Upper lobe of right lung (tissue), 1 donor: ENCODE measurements at places on chromosomes 2 and 18. TPM values are rescaled to one million over a fixed set of nuclear protein-coding genes. Genes with fewer than 3 reads are reported as not detected.
A peak's percentile ranks its signal among the peaks of the same experiment; 100 is the strongest.

HOXD11 gene
- not detected for total RNA-seq

DNA sequence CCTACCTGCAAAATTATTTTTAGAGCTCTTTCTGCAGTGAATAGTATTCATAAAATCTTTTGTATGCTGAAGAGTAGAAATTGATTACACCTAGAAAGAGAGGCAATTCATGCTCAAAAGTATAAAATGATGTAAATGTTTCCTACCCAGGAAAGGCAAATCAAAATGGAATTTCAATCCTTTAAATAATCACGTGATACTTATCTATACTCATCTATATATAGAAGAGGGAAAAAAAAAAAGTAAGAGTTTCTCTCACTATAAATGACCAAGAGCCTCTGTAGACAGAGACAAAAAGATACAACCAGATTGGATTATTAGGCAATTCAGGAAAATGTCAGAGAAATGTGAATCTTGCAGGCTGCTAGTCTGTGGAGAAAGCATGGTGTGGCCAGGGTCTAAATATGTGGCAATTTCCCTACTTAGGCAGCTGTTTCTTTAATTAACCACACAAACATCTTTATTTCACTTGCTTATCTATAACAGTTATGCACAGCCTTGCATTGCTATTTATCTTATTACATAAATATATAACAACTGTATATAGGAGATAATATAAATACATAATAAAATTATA, 39.5 kb downstream of the METTL8 start:
- no peak for DNase-seq

GRCh38 chr2:128384446-128384845, 65.8 kb upstream of the HS6ST1 start:
- DNase-seq: peak; percentile 28

DNA sequence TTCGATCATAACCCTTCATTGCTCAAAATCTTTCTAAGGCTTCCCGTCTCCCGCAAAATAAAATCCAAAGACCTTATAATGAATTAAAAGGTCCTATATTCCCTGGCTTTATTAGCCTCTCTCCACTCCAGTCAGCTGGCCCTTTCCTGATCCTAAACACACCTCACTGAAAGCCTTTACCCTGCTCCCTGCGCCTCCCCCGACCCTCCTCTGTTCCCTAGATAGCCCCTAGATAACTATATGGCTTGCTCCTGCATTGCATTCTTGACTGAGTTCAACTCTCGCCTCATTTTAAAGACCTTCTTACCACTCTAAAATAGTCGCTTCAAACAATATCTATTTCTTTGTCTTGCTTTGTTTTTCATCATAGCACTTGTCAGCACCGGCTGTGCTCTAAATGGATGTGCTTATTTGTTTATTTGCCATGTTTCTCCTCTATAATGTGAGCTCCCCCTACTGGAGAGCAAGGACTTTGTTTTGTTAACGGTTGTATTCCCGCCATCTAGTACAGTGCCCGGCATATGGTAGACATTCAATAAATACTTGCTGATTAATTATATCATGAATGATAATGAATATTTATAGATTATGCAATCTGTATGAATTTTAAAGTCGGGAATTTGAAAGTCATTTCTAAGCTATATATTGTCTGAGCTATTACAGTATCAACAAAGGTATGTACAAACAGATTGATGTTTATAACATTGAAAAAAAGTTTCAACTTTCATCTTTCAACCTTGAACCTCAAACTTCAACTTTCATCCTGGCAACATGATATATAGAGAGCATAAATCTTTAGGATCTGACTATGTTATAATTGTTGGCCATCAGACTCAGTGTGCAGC, 32.4 kb upstream of the VIT start:
- no peak for DNase-seq

DNA sequence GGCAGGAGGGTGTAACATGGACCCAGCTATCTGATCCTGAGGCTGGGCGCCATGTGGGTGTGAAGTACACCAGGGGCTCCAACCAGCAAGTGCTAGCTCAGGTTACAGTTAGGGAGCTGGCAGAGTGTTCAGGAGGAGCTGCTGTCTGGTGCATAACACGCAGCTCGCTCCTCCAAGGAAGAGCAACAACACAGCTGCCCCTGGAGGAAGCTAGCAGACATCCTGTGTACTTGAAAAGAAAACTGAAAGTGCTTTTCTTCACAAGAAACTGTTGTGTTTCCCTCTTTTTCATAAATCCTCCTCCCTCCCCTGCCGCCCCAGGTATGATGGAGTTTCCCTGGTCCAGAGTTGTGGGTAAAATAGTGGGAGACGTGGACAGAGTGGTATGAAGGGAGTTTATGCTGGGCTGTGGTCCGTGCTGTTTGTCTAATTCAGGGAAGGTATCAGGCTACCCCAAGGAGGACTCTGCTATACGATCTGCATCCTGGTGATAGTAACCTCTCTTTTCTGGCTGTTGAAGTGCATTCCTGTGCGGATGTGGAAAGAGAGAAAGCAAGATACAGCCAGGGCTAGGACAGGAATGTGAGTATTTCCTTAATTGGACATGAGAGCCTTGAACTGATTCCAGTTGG, 6.1 kb upstream of the LBH start:
- DNase-seq: no peak

GRCh38 chr2:35891528-35891927, 464.1 kb upstream of the CRIM1 start:
- no peak for DNase-seq

ZNF385B gene
- total RNA-seq: 62.3 TPM

GRCh38 chr18:35407871-35408481, 30.8 kb upstream of the ZNF396 start:
- DNase-seq: no peak

DPYSL5 gene
- not detected for total RNA-seq

ANKRD62 gene
- 0.12 TPM for total RNA-seq

- no peak for DNase-seq
Observed at GRCh38 chr2:233866479-233866878, 1.7 kb downstream of the MSL3B start.

- DNase-seq: no peak
Observed at GRCh38 chr18:75223687-75224347, 13.2 kb downstream of the TSHZ1 start.

DNA sequence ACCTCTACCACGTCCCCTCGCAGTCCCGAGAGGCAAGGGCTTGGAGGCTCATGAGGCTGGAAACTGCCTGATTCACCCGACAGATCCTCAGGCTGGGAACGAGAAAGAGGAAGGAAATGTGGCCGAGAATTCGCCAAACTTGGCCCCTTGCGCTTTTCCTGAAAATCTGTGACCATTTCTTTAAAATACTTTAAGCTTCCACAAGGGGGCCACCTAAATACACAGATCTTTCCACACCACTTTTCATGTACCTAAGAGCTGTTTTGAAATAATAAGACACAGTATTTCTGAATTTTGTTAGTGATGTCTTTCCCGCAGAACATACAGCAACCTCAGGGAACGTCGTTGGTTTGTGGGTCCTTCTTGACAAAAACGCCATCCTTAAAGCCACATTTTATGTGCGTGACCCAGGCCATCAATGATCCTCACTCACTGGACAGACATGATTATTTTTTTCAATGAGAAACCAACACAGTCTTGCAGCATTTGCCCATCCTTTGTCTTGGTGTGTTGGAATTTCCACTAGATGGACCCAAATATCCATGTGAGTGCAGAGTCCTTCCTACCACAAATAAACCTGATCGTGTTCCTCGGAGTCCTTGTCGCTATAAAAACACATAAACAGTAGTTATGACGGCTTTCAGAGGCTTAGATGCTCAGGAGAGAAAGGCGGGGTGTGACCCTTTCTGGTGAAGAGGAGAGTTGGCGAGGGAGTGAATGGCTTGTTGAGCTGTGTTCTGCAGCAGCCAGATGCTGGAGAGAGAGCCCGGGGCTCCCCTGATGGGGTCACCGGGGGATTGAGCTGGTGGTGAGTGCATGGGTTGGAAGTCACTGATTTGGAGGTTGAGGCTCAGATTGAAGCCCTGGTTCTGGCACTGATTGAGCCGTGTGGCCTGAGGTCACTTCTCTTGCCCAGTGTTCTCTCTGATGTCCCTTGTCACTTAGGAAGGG, 25.0 kb downstream of the DCDC2C start:
- no peak for DNase-seq

DNA sequence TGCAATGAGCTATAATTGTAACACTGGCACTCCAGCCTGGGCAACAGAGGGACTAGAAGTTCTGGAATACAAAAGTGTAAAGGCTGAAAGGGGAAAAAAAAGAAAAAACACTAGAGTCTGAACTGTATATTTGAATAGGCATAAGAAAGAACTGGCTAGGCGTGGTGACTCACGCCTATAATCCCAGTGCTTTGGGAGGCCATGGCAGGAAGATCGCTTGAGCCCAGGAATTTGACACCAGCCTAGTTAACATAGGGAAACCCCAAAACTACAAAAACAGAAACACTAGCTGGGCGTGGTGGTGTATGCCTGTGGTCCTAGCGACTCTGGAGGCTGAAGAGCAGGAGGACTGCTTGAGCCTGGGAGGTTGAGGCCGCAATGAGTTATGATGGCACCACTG, 70.6 kb downstream of the SAP130 start:
- DNase-seq: no peak

DNA sequence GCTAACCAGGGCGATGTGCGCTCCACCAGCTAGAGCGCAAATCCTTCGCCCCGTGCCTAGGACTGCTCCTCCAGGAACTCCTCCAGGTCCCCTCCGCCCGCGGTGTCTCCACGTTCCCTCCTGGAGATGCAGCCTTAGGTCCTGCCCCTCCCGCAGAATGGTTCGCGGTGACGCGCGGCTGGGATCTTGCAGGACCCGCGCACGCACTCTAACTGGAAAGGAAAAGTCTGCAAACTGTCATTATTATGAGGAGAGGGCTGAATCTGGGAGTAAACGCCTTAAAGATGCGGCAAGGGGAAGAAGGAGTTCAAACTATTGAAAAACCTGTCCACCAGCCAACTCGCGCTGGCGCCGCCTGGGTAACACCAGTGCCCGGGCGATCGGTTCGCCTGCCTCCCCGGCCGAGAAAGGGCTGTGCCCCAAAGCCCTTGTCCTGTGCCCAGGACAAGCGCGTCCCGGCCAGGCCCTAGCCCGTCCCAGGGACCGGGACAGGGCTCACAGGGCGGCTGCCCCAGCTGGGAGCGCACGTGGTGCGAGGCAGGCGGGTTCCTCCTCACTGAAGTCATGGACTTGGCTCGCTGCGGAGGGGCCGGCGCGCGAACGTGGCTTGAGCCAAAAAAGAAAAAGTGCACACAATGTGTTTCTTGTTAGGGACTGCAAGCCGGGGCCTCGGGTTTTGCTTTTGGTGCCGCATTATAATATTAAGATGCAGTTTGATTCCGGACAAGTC, 5.5 kb upstream of the ID2 start:
- peak; percentile 90 for DNase-seq

DNA sequence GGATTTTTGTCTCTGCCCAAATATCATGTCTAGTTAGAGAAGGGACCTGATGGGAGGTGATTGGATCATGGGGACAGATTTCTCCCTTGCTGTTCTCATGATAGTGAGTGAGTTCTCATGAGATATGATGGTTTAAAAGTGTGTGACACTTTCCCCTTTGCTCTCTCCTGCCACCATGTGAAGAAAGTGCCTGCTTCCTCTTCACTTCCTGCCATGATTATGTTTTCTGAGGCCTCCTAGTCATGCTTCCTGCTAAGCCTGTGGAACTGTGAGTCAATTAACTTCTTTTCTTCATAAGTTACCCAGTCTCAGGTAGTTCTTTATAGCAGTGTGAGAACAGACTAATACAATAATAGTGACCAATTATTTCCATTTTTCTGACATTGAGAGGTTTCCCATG, 167.3 kb upstream of the CYRIA start:
- no peak for DNase-seq

ERFE gene
- not detected for total RNA-seq

GRCh38 chr2:15645720-15646385, 54.2 kb downstream of the DDX1 start:
- DNase-seq: no peak

LBX2 gene
- total RNA-seq: 1.8 TPM

DNA sequence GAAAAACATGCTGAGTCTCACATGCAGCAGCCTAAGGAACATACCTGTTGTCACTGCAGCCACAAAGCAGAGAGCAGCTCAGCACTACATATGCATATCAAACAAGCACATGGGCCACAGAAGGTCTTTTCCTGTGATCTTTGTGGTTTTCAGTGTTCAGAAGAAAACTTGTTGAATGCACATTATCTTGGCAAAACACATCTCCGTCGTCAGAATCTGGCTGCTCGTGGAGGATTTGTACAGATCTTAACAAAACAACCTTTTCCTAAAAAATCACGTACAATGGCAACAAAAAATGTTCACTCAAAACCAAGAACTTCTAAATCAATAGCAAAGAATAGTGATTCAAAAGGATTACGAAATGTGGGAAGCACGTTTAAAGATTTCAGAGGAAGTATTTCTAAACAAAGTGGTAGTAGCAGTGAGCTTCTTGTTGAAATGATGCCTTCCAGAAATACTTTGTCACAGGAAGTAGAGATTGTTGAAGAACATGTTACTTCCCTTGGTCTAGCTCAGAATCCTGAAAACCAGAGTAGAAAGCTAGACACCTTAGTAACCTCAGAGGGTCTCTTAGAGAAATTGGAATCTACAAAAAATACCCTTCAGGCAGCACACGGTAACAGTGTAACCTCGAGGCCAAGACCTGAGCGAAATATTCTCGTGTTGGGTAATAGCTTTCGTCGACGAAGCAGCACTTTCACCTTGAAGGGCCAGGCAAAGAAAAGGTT, 34.1 kb downstream of the ZNF407 start:
- DNase-seq: no peak

RNF125 gene
- 6.5 TPM for total RNA-seq

DNA sequence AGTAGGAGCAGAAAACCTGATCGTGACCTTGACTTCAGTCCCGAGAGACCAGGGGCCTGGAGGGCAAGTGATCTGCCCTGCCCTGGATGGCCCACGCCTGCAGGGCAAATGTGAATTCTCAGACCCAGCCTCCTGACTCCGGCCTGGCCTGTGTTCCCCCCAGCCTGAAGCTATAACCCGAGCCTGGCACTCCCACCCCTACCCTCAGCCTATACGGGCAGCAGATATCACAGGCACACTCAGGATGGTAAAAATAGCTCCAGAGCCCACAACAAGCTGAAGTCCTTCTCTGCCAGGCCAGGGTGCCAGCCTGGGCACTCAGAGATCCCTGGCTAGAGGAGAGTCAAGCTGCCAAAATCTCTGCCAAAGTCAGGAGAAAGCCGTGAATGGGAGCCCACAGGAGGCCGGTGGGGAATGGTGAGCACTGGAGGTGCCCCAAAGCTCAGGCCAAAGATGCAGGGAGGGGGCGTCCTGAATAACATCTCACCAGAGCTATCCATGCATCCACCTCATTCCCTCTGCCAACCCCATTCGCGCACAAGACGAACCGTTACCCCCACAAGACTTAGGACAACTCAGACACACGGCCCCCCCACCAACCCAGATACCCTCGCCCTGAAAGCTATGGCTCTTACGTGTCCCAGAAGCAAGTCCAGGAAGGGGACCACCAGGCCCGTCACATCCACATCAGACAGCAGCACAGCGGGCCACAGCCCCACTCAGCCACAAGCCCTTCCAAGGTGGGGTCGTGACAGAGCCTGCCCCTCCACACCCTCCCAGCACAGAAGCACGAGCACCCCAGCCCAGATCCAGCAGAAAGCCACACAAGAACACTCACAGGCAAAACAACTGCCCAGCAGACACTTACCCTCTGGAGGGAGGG, 144.9 kb downstream of the TNS1 start:
- DNase-seq: no peak
